Stomach (tissue), 19 donors: ENCODE measurements at places on chromosomes 5 and 9. TPM values are rescaled to one million over a fixed set of nuclear protein-coding genes. Genes with fewer than 3 reads are reported as not detected.

GRCh38 chr5:89342106-89342876, 459.3 kb upstream of the MEF2C start:
- DNase-seq: no peak
- H3K27me3 ChIP-seq: no peaks in the 10 kb centered on the region
- no peak overlapping the region for H3K4me3 ChIP-seq
- H3K36me3 ChIP-seq: no peaks in the 10 kb centered on the region

GRCh38 chr9:95463148-95464060, 53.4 kb downstream of the PTCH1 start:
- peak overlapping the region; percentile 80 for H3K27ac ChIP-seq
- no peak for DNase-seq
- peaks cover 55% of the 10 kb centered on the region for H3K4me1 ChIP-seq

GRCh38 chr9:80369641-80370040, 797.9 kb downstream of the TLE4 start:
- H3K4me3 ChIP-seq: no peak overlapping the region
- H3K27me3 ChIP-seq: no peaks in the 10 kb centered on the region
- H3K36me3 ChIP-seq: no peaks in the 10 kb centered on the region
- no peak for DNase-seq

DNA sequence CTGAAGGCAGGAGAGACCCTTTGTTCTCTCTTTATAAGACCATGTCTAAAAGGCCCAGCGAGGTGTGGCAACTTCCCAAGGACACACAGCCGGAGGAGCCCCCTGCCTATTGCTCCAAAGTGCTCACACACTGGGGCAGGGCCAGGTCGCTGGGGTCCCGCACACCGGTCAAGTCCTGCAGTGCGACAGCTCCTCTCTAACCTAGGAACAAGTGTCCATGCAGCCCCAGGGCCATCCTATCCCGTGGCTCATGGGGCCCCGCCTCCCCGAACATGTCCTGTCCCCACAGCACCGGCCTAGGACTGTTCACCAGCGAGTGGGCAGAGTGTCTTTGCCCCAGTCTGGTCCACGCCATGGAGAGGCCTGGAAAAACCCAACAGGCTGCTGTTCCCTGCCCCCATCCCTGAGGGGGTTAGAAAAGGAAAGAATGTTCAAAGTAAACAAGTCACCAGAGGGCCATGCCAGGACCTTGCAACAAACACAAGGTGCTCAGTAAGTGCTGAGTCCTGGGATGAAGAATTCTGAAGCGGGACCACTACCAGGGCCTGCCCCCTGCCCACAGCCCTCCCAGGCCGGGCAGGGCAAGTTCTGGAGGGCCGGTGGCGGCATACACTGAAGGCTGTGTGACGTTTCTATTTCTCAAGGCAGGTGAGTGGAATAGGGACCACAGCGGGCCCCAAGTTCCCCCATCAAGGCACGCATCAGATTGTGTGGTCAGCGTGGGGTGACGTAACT, 938 bp downstream of the NINJ1 start:
- peak overlapping the region; percentile 88 for H3K4me3 ChIP-seq
- H3K36me3 ChIP-seq: no peaks in the 10 kb centered on the region
- H3K27me3 ChIP-seq: no peaks in the 10 kb centered on the region

GRCh38 chr5:159095151-159095721, 4.5 kb downstream of the EBF1 start:
- H3K4me1 ChIP-seq: peaks cover 44% of the 10 kb centered on the region
- no peak for DNase-seq
- no peaks in the 10 kb centered on the region for H3K36me3 ChIP-seq
- H3K4me3 ChIP-seq: peak overlapping the region; percentile 20
- H3K27ac ChIP-seq: peak overlapping the region; percentile 85
- peaks cover 57% of the 10 kb centered on the region for H3K27me3 ChIP-seq

DNA sequence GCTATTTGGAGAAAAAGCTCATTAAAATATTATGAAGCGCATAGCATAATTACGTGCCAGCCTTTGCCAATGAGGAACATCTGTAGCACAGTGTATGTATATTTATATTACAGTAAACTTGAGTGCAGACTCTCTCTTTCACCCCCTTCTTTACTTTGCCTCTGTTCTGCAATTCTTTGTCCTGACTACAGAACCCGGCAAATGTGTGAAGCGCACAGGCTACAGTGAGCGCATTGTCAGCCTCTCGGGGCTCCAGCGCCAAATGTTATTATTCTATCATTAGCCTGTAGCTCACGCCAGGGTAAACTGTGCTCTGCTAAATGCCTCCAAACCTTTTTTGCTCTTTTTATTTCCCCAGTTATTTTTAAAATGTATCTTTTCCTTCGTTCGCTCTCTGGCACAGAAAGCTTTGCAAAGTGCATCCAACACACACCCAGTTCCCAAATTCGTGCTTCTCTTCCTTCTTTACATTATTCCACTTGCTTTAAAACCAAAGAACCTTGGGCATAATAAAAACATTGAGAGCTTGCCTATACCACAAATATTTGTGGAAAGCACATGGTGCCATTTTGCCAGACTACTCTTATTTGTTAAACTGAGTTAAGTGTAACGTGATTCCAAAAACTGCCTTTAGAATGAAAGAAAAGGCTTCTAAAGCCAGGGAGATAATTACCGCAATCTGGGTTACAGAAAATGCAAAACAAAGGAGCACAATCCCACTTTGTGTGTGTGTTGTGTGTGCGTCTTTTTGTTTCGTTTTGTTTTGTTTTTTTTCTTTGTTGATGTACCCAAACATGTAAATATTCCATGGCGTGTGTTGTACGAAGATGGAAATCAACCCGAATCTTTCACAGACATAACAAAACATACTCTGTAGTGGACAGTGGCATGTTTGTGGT, 164.1 kb upstream of the MPDZ start:
- H3K4me1 ChIP-seq: no peaks in the 10 kb centered on the region
- no peak for DNase-seq
- H3K27me3 ChIP-seq: no peaks in the 10 kb centered on the region
- no peak overlapping the region for H3K27ac ChIP-seq
- no peak overlapping the region for H3K4me3 ChIP-seq

GRCh38 chr5:134504629-134505300, 20.7 kb upstream of the JADE2 start:
- H3K4me1 ChIP-seq: peaks cover 33% of the 10 kb centered on the region
- peak overlapping the region; percentile 80 for H3K27ac ChIP-seq
- no peaks in the 10 kb centered on the region for H3K27me3 ChIP-seq
- H3K4me3 ChIP-seq: no peak overlapping the region
- DNase-seq: no peak
- no peaks in the 10 kb centered on the region for H3K36me3 ChIP-seq

DNA sequence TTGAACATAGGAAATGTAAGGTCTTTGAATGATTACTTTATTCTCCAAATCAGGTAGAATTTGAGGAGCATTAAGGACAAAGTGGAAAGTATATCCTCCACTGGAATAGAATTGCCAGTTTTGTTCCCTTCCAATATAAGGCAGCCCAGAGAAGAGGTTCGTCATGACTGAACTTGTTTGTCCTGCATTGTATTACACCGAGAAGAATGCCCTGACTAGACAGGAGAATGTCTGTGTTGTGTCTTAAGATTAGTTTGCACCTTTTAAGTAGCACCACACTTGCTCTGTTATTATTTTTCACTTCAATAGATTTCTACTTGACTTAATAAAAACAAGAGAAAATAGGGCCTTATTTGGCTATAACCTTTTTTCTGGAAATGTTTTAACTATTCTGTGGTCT, 586.2 kb upstream of the PTGER4 start:
- no peak overlapping the region for H3K4me3 ChIP-seq
- no peak for DNase-seq
- no peaks in the 10 kb centered on the region for H3K4me1 ChIP-seq

- no peaks in the 10 kb centered on the region for H3K27me3 ChIP-seq
- H3K4me3 ChIP-seq: no peak overlapping the region
- H3K4me1 ChIP-seq: peaks cover 10% of the 10 kb centered on the region
These were observed 37.3 kb upstream of the TRIO start for GRCh38 chr5:14105718-14106410.

DNA sequence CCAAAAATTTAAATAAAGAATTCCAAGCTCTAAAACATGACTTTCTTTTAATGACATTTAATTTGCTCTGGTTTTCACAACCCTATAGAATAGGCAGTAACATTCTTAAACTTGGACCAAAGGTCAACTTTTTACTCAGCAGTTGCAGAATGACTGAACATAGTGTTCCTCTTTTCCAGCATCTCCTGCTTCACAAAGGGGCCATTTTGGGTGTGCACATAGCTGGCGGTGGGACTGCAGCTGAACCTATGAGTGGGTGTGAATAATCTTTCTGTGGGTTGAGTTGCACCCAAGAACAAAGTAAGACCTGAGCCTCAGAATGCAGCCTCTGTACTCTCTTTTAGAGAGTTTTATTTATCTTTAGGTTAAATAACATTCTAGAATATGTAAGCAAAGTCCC, 96.9 kb upstream of the HAPLN1 start:
- no peaks in the 10 kb centered on the region for H3K27me3 ChIP-seq
- H3K27ac ChIP-seq: no peak overlapping the region
- no peaks in the 10 kb centered on the region for H3K36me3 ChIP-seq
- no peaks in the 10 kb centered on the region for H3K4me1 ChIP-seq

DNA sequence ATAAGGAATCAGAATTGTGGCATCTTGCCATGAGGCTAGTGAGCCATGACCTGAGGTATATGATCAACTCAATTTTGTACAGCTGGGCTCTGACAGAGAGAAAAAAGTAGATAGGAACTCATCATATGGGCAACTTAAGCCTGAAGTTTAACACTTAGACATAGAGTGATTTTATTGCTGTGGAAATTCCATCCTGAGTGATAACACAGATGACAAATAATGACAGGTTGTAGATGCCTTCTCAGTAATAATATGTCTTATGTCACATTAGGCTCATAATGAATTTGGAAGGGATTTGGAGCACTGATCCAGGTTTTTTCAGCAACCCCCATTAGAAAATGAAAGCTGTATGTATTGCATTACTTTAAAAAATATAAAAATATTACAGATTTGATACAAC, 744.6 kb downstream of the CDH12 start:
- no peaks in the 10 kb centered on the region for H3K27me3 ChIP-seq
- H3K36me3 ChIP-seq: no peaks in the 10 kb centered on the region
- DNase-seq: no peak
- H3K4me1 ChIP-seq: no peaks in the 10 kb centered on the region
- no peak overlapping the region for H3K27ac ChIP-seq
- no peak overlapping the region for H3K4me3 ChIP-seq

GRCh38 chr5:66246608-66247007, 102.5 kb downstream of the SREK1 start:
- DNase-seq: no peak
- no peak overlapping the region for H3K4me3 ChIP-seq
- H3K27ac ChIP-seq: no peak overlapping the region
- no peaks in the 10 kb centered on the region for H3K27me3 ChIP-seq

GRCh38 chr9:36163049-36163785, 6.0 kb upstream of the CCIN start:
- peak overlapping the region; percentile 74 for H3K27ac ChIP-seq
- DNase-seq: peak; percentile 96
- no peak overlapping the region for H3K4me3 ChIP-seq
- peaks cover 54% of the 10 kb centered on the region for H3K4me1 ChIP-seq

SCGB3A1 gene
- 3.7 TPM for polyA plus RNA-seq

ANKRD18A gene
- 0.50 TPM for polyA plus RNA-seq

FAM221B gene
- polyA plus RNA-seq: not detected
